ENCODE measurements at places on chromosomes 11 and 22.

- peak; percentile 55 for DNase-seq
Measured at GRCh38 chr11:81421251-81421860, 1312.3 kb downstream of the FAM181B start.

- no peak for DNase-seq
Measured at GRCh38 chr22:42367980-42368378, 64.2 kb downstream of the NFAM1 start.

DNA sequence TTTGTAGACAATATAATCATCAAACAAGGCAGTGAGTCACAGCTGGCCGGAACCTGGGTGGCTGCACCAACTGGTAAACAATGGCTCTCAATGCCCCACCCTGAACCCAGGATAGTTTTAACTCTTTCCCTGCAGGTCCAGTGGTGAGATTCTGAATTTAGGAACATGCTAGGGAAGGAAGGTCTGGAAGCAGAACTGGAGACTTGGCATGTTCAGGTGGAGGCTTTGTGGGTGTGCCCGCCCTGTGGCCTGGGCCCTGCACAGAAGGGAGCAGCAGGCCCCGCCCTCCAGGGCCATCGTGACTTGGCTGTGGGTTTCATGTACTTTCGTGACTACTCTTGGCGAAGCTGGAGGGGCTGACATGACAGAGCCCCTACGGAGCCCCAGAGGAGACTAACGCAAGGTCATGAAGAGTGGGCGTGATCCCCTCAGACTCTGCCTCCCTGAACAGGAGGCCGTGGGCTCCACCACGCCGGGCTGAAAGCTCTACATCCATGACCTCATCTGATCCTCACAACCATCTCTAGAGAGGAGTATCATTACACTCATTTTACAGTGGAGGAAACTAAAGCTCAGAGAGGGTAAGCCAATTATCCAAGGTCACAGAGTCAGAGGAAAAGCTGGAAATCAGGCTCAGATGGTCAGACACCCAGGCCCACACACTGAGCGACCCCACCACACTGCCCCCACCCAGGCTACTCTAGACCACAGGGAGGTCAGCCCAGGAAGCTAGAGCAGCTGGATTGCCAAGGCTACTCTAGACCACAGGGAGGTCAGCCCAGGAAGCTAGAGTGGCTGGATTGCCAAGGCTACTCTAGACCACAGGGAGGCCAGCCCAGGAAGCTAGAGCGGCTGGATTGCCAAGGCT lies 27.3 kb downstream of the MAFF start:
- no peak for DNase-seq

DNA sequence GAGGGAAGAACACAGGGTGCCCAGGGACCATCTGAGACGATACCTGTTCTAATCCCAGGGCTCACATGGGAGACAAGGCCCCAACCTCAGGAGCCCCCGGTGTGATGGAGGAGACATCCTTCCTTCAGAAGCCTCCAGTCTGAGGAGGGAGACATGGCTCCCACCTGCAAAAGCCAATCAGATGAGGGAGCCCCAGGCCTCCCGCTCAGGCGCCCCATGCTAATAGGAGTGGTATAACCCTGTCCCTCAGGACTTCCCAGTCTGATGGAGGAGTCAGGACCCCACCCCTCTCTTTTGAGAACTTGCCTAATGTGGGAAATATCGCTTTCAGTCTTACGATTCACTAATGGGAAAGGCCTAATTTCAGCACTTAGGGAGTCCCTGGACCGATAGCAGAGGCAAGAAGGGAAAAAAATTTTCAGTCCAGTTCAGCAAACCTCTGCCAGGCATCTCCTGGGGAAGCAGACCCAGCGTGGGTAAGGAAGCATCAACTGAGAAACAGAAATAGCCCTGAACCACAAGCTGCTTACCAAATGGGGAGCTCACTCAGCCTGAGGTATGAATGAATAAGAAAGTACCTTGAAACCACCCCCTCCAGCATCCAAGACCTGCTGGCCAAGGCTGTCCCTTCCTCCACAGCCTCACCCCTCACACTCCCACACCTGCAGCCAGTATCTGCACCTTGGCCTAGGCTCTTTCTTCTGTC lies 5.9 kb downstream of the ARRB1 start:
- no peak for DNase-seq

- DNase-seq: peak; percentile 66
Measured at GRCh38 chr11:127052404-127052803, 51.8 kb upstream of the KIRREL3 start.

DNA sequence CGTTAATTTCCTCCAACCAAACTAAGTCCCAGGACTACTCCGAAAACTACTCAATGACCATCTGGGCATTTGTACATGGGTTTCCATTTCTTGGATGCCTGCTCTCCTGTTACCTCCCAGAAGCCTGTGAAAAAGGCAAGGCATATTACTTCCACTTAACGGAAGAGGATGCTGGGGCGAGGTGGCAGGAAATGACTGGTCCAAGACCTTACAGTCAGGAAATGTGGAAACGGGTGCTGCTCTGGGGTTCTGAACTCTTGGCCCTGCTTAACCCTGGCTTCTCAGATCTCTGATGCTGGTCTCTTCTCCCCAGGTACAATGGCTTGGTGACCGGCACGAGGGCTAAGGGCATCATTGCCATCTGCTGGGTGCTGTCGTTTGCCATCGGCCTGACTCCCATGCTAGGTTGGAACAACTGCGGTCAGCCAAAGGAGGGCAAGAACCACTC lies 12.9 kb downstream of the ADORA2A start:
- no peak for DNase-seq

GRCh38 chr11:106271086-106271485 lies 193.6 kb downstream of the AASDHPPT start:
- DNase-seq: no peak

DNA sequence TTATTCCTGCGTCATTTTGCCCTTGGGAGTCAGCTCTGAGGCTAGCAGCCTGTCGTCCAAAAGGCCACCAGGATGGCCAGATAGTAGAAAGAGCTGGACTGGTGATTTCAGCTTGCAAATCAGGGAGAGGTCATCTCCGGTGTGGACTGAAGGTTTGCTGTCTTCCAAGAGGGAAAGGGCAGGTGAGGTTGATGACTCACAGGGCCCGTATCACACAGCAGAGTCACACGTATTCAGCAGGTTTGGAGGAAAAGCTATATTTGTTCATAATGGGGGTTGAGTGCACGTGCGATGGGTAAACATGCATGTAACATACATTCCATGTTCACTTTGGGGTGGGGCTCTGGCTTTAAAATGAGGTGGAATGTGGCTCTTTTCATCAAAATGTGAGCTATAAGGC lies 25.6 kb downstream of the MRPL21 start:
- DNase-seq: no peak

DNA sequence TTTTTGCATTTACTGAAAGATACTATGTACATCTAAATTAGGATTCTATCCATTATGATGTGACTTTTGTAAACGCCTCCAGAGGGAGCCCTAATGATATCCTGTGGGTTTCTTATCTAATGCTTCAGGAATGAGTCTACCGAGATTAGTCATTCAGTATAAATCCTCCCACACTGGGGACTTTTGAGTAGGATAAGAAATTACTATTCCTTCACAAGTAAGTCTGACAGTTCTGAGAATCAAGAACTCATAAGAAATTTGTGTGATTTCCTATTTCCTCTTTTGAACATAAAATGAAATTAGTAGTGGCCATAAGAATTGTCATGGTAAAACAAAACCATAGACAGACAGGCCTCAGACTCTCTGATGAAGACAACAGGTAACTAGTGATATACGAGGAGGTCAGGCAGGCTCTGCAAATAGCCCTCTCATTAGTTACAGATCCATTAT lies 10.0 kb upstream of the OR5M1 start:
- peak; percentile 68 for DNase-seq

DNA sequence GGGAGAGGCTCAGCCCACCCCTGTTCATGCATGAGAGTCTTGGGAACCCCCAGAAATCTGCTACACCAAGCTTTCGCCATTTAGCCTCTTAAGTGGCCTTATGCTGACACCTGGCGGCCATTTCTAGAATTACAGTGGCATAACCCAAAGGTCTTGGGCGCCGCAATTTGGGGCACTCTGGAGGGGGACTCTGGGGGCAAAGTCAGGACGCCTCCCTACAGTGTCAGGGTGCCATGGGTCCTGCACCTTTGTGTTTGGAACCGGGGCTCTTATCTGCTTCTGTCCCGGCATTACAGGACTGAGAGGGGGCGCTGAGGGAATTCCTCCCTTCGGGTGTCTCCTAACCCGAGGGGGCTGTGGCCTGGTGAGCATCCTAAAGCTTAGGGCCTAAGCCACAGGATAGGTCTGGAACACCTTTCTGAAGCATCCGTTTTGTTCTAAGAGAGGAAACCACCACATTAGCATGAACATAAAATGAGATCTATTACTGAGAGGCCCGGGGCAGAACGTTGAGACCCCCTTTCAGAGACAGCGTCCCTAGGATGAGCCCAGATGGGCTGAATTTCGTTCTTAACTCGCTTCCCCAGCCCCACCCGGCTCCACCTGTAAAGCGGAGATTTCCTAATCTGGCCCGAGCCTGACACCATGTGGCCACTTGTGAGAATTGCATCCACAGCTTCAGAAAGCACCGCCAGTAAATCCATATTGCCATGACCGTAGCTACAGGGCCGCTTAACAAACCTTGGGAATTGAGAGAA lies 9.3 kb downstream of the INS start:
- peak; percentile 94 for DNase-seq

- peak; percentile 92 for DNase-seq
Measured at GRCh38 chr22:22422629-22423112, 85.9 kb downstream of the ZNF280B start.

GRCh38 chr11:102781676-102782075 lies 1.2 kb upstream of the MMP10 start:
- no peak for DNase-seq

DNA sequence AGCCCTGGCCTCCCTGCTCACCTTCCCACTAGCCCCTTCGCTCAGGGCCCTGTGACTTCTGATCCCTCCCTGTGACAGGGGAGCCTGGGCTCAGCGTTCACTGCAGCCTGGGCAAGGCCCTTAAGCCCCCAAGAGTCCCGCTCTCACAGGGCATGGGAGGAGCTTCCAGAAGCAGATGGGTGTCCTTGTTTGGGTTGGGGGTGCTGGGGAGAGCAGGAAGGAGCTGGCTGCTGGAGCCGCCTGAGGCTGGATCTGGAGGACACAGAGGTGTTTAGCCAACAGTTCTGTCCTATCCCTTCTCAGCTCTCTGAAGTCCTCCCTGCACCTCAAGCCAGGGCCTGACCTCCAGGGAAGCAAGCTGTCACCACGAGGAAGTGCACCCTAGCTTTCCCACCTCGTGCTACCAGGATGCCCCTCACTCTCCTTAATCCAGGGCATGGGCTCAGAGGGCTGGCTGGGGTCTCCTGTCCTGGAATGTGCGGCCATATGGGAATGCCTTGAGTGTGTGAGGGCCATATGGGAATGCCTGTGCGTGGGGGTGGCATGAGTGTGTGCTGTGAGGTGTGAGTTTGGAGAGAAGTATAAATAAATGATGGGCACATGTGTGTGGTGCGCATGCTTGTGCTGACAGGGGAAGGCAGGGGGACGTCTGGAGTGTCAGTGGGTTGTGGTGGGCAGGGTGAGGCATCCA lies 25.0 kb upstream of the TUB start:
- no peak for DNase-seq

- DNase-seq: peak; percentile 78
Measured at GRCh38 chr11:113974741-113975470, at the start of gene HTR3A. HTR3A (plus strand) TSS chr11:113975108; CDS start chr11:113975326, 218 bp downstream.

DNA sequence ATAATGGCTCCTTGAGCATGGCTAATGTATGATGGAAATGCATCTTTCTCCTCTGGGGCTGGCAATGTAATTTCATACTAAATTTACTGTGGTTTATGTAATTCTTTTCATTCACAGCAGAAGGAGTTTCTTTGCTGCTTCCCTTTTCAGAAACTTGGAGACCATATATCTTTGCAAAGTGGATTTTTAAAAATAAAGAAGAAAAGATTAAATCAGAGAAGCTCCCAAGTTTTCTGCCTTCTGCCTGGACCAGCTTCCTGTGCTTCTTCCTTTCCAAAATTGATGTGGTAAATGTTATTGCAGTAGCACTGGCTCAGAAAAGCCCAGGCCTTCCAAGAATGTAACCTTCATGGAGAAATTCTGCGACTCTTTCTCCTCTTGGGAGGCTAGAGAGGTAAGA lies 300.1 kb upstream of the NCAM1 start:
- no peak for DNase-seq

DNA sequence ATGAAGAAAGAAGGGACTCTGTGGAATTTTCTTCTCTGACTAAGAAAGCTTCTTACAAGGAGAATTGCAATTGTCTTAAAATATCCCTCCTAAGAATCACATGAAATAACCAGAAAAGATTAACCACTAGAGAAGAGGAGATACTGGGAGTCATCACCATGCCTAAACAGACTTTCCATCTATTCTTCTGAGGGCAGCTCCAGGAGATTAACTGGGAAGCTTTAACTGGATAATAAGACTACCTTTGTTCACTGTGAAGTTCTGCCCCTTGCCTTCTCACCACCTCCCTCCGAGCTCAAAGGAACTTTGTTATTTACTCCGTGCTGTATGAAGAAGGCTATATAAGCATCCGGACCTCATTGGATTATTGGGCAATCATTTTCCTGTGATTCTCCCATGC lies 24.5 kb upstream of the MMP7 start:
- peak; percentile 5 for DNase-seq

DNA sequence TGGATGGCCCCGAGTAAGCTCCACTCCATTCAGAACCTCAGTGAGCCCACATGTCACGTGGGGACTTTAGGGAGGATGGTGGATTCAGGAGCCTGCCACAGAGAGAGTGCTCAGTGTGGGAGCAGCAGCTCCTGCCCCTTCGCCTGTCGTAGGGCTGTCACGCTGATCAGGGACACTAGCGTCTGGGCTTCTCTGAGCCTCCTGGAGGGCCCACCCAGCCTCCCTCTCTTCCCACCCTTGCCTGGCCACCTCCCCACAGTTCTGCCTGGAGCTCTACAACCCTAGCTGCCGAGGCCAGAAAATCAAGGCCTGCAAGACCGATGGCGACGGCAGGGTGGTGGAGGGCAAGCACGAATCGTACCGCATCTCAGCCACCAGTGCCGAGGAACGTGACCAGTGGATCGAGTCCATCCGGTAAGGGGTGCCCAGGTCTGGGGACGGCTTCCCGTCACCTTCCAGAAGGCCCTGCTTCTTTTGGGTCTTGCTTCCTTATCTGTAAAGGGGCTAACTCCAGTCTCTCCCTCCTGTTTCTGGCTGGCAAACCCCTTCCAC lies 29.5 kb downstream of the CYTH4 start:
- no peak for DNase-seq

DNA sequence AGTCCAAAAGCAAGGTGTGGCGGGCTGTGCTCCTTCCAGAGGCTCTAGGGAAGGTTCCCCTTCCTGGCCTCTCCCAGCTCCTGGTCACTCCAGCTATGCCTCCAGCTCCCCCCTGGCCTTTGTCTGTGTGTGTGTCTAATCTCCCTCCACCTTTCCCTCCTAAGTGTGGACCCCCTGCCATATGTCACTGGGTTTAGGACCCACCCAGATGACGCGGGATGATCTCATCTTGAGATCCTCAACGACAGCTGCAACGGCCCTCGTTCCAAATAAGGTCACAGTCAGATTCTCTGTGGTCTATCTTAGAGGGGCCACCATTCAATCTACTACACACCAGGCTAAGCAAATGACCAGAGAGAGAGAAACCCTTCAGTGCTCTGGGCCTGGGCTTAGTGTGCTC lies 107.9 kb downstream of the ARHGAP8 start:
- DNase-seq: no peak

DNA sequence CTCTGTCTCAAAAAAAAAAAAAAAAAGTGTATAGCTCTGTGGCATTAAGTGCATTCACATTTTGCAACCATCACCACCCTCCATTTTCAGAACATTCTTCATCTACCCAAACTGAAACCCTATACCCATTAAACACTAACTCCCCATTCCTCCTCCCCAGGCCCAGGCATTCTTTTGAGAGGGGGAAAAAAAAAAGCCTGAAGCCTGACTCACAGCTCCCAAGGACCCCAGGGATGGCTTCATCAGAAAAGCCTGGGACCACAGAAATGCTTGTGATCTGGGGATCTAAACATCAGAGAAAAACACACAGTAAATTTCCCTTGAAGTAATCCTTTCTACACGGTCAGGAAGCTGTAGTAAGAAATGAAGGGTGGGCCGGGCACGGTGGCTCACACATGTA lies 10.7 kb upstream of the GTSE1 start:
- DNase-seq: no peak

Measured in neural progenitor cell (in vitro differentiated cells).